Endothelial cell of umbilical vein (primary cell): ENCODE measurements at places on chromosomes 3 and 15. TPM values are rescaled to one million over a fixed set of nuclear protein-coding genes. Genes with fewer than 3 reads are reported as not detected.

The GOLGA8J gene
- total RNA-seq = 0.35 TPM in 1 of 2 replicates, not detected in the other

The XRN1 gene
- 34.4 and 40.0 TPM in 2 replicates for total RNA-seq

The CFAP92 gene
- total RNA-seq = 0.21 and 0.62 TPM in 2 replicates

The PLIN1 gene
- 0.12 TPM in 1 of 2 replicates, not detected in the other for total RNA-seq
